Muscle of leg (tissue), 16 donors: ENCODE measurements at places on chromosomes 5 and 9. TPM values are rescaled to one million over a fixed set of nuclear protein-coding genes. Genes with fewer than 3 reads are reported as not detected.

DNA sequence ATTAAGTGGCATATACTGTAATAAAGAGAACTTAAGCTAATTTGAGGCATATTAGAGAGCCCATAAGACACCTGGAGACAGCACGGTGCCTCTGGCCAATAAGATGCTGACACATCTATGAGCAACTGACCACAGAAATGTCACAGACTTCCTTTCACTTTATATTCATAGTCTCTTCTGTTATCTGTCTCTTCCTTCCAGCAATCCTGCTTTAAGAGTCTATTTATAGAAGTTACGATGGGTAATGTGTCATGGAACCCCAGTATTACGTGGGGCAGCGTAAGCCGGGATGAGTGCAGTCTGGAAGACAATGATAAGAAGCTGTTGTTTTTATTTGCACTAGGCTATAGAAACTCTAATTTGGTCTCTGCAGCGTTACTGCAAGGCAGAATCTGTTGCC lies 136.8 kb downstream of the CFAP90 start:
- H3K4me3 ChIP-seq, result no peak overlapping the region
- DNase-seq, result no peak
- H3K27ac ChIP-seq, result no peak overlapping the region
- no peaks in the 10 kb centered on the region for H3K4me1 ChIP-seq

DNA sequence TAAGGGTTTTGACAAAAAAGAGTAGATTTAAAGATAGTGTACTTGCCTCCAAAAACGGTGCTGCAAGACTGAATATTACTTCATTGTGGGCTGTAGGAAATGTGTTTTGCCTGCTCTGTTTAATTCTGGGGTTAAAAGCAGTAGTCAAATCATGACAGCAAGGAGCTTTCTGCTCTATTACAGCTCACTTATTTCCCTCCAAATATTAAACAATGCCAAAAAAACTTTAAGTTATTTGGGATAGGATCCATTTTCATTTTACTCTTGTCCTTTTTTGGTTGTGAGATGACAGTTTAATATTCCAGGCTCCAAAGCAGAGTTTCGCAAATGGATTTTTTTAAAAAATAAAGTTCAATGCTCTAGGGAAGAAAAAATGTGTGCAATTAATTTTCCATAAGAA lies 340.4 kb upstream of the RGMB start:
- H3K36me3 ChIP-seq, result no peaks in the 10 kb centered on the region
- no peak overlapping the region for H3K4me3 ChIP-seq
- DNase-seq, result peak; percentile 84
- no peak overlapping the region for H3K27ac ChIP-seq

DNA sequence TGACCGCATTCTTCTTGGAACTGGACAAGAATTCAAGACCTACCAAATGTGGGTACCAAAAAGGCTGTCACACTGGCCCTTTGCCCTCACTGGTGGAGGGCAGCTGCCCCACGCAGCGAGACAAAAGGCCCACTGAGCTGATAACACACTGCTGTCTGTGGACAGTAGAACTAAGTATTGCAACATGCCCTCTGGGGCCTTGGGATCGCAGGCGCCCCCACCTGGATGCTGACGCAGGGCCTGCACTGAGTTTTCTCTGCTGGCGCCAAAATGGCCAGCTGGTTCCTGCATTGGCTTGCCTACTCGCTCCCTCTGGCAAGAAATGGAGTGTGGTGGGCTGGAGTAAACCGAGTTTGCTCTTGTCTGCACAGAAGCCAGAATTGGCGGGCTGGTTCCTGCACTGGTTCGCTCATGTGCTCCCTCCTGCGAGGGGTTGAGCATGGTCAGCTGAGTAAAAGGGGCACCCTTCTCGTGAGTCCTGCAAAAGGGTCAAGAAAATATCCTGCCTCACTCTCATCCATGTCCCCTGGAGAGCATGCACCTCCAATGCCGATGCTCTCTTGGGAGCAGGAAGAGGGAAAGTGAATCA lies 55.7 kb downstream of the NXNL2 start:
- H3K4me3 ChIP-seq, result no peak overlapping the region
- peaks cover 3% of the 10 kb centered on the region for H3K4me1 ChIP-seq
- no peaks in the 10 kb centered on the region for H3K36me3 ChIP-seq
- no peak for DNase-seq
- H3K27ac ChIP-seq, result no peak overlapping the region

GRCh38 chr9:79877943-79878602 lies 306.3 kb downstream of the TLE4 start:
- no peaks in the 10 kb centered on the region for H3K27me3 ChIP-seq
- no peak overlapping the region for H3K27ac ChIP-seq
- no peaks in the 10 kb centered on the region for H3K36me3 ChIP-seq
- DNase-seq, result peak; percentile 18
- no peaks in the 10 kb centered on the region for H3K4me1 ChIP-seq

GRCh38 chr5:12095808-12096281 lies 191.6 kb upstream of the CTNND2 start:
- H3K4me1 ChIP-seq, result no peaks in the 10 kb centered on the region
- no peaks in the 10 kb centered on the region for H3K36me3 ChIP-seq
- H3K27me3 ChIP-seq, result no peaks in the 10 kb centered on the region
- H3K27ac ChIP-seq, result no peak overlapping the region

DNA sequence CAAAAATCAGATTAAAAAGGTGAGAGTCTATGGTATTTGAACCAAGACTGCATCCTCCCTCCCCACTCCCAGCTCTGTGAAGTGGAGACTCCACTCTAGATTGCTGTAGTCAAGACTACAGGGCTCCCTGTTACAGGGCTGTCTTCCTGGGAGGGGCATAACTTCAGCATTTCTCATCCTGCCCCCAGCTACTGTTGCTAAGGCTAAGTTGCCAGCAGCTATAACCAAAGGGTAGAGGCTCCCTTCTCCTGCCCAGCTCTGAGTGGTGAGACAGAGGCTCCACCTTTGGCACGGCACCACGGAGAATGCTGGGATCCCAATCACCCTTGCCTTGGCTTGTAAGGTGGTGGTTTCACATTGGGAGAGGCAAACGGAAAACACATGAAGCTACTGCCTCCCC lies 39.2 kb upstream of the GCNT4 start:
- H3K4me1 ChIP-seq, result no peaks in the 10 kb centered on the region
- no peak for DNase-seq
- H3K4me3 ChIP-seq, result no peak overlapping the region
- H3K36me3 ChIP-seq, result no peaks in the 10 kb centered on the region

DNA sequence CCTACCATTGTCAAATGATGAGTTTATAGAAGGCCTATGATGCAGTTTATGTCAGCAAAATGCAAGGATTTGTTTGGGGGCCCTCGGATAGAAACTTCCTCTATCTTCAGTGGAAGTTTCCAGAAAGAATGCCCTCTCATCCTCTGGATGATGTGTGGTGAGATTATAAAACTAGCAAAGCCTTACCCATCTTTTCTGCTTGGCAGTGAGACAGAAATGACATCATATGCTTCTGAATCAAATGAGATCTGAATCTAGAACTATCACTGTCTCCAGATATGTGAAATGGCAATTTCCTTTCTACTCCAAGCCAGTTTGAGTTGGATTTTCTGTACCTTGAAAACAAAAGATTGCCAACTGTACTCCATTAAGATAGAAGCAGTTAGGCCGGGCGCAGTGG lies 60.4 kb upstream of the CKMT2 start:
- no peak for DNase-seq
- no peak overlapping the region for H3K4me3 ChIP-seq
- H3K27me3 ChIP-seq, result no peaks in the 10 kb centered on the region

- no peak overlapping the region for H3K27ac ChIP-seq
- H3K36me3 ChIP-seq, result no peaks in the 10 kb centered on the region
- DNase-seq, result no peak
- peaks cover 2% of the 10 kb centered on the region for H3K4me1 ChIP-seq
- no peak overlapping the region for H3K4me3 ChIP-seq
These were observed 339.7 kb downstream of the TMEM232 start for GRCh38 chr5:110386782-110387181.

GRCh38 chr9:35933550-35934067 lies 24.3 kb downstream of the SPAAR start:
- no peaks in the 10 kb centered on the region for H3K36me3 ChIP-seq
- H3K27me3 ChIP-seq, result no peaks in the 10 kb centered on the region
- no peaks in the 10 kb centered on the region for H3K4me1 ChIP-seq
- no peak overlapping the region for H3K27ac ChIP-seq

DNA sequence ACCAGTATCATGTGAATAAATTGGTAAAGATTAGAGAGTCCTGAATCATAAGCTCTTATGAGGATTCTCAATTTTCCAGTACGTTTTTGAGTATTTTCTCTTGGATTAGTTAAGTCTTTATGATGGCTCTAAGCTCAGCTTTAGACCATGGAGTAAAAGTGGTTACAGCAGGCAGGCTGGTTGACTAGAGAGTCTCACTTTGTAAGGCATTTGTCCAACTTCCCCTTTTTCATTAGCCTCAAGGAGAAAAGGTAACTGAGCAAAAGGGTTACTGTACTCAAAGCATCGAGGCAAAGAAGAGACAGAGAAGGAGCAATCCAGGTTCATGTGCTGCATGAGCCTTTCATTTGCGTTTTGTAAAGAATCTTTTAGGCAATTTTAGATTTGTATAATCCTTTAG lies 8.5 kb downstream of the NOP16 start:
- no peak for DNase-seq
- no peak overlapping the region for H3K27ac ChIP-seq
- H3K4me3 ChIP-seq, result no peak overlapping the region
- H3K4me1 ChIP-seq, result no peaks in the 10 kb centered on the region
- no peaks in the 10 kb centered on the region for H3K27me3 ChIP-seq
- peaks cover 52% of the 10 kb centered on the region for H3K36me3 ChIP-seq

SLC22A4 gene
- polyA plus RNA-seq, result 2.8 TPM

FCN1 gene
- polyA plus RNA-seq, result 6.2 TPM
